NCI-H345 (cell line): ENCODE measurements at places on chromosomes 2 and 18.

- DNase-seq: no peak
These were observed 48.9 kb downstream of the ZNF385B start for GRCh38 chr2:179812501-179812900.

GRCh38 chr2:207164006-207164831, 1.5 kb downstream of the KLF7 start:
- DNase-seq: no peak

DNA sequence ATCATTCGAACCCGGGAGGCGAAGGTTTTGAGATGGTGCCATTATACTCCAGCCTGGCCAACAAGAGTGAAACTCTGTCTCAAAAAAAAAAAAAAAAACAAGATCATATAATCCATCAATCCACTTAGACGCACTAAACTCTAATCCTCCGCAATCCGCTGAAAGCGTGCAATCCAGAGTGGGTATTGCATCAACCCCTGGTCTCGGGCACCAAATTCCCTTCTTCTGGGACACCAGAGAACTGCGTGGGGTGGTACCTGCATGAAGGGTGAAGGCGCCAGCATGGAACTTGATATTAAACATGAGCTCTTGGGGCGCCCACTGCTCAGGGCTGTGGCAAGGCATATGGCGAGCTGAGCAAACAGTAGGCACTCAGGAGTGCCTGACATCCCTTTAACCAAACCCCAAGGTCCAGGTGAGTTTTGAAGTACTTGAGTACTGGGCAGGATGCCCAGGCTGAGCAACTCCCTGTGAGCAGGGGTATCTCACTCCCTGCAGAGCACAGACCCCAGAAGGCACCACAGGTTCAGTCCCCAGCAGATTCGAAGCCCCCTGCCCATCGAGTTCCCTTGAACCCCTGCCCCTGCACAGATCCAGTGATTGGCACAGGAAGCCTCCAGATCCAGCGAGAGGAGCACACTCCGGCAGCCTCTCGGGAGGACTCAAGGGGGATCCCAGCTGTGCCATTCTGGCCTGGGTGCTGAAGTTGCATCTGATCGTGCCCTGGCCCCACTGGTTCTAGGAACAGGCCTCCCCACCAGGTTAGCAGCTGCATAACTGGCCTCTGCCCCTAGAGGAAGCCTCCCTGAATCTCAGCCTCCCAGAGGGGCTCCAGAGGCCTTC, 8.0 kb downstream of the ALPI start:
- DNase-seq: no peak

DNA sequence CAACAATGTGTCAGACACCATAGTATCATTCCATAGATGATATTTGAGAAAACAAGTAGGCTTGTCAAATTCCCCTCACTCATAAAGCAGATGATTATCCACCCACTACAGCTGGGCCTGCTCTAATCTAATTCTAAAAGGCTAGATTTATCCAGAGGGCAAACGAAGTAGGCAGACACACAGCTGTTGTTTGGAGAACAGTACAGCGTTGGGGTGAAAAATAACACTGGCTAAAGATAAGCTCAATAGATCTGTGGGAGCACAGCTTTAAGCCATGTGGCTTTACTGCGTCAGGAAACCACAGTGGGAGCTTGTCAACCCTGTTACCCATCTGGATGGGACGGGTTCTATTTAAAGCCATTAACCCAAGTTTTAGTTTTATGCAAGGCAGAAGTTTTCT, 48.9 kb upstream of the COBLL1 start:
- DNase-seq: no peak

DNA sequence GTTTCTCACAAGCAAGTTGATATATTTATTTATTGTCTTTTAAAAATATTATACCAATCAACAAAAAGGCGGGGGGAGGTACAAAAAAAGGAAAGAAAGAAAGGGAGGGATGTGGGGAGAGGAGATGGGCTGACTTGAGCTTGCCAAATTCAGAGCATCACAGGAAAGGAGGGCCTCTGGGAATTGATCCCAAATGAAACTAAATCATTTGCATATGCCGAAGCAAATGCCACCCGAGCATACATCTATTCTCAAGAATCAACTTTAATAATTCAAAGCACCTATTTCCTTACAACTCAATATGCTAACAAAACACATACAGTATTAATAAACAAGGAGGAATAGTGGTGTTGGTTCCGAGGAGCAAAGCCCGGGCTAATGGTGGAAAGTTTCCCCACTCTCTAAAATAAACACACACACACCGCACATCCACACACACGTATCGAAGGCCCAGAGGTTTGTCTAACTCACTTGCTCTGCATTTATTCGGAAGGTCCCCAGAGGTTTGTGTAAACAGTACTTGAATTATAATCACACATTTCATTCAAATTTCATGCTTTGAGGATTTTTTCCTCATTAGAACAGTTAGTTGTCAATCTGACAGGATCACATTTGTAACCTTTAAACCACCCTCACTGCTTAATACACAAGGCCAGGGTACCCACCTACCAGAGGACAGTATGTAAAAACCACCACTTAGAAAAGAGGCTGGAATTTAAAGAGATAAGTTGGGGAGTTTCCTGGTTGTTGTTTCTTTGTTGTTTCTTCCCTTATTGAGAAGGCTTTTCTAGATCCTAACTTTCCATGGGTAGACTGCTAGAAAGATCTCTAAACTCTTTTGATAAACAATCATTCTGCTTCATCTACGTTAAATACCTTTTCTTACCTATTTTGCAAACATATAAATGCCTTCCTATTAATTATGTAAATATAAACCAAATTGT, 264.7 kb downstream of the TCF4 start:
- DNase-seq: no peak

- no peak for DNase-seq
These were observed 133.3 kb downstream of the CAMKMT start for GRCh38 chr2:44495035-44495434.

DNA sequence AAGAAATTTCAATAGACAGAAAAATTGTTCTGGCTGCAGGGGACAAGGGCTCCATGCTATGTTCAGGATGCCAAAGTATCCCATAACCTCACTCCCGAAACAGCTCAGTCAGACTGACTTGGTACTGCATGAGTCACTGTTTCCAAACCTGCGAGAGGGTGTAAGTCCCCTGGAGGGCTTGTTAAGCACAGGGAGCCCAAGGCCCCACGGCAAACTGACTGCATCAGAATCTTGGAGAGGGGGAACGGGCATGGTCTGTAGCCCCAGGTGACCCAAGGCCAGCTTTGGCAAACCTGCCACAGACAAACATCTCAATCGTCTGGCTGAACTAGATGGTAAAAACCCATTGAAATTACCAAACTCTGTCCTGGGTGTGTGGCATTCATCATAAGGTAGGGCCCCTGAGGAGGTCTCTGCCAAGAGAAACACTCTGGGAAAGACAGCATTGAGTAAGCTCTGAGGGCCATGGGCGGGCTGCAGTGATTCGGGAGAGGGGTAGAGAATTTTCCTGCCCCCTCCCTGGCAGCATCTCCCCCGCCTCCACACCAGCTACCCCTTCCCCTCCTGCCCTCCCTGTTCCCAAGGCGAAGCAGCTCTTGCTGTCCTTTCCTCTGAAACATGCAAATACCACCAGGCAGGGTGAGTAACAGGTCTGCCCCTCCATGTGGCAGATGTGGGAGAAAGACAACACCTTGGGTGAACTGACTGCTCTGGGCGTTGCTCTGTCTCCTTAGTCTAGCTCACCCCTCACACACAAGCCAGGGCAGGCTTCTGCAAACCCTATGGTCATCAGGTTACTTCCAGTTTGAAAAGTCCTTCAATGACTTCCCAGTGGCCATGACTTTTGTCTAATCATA, 274.7 kb upstream of the SIX2 start:
- no peak for DNase-seq

DNA sequence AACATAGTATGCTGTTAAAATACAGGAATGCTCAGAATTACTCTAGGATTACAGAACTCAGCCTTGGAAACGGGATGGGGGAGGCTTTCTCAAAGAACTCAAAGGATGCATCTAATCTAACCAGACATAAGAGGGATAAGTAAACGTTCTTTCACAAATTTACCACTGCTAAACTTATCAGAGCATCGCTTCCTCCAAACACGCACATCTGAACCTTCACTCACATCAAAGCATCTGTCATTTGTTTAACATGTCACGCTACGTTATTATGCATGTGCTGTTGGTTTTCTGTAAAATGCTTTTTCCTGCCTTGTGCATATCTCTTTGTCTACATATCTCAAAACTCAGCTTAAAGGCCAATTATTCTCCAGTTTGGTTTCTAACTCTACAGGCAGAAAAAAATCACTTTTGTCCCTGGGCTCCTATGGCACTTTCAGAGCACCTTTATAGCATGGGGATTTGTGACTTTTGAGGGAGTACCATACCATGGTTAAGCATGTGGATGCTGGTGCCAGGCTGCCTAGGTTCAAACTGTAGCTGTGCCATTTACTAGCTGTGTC, 106.7 kb upstream of the FSHR start:
- DNase-seq: peak; percentile 26

GRCh38 chr18:57110290-57110689, 36.6 kb upstream of the BOD1L2 start:
- DNase-seq: no peak

DNA sequence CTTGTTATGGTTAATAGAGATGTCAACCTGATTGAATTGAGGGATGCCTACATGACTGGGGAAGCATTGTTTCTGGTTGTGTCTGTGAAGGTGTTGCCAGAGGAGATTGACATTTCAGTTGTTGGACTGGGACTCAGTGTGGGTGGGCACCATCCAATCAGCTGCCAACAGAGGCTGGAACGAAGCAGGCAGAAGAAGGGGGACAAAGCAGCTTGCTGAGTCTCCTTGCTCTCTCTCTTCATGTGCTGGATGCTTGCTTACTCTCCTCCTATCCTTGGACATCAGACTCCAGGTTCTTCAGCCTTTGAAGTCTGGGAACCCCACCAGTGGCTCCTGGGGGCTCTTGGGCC, 22.2 kb upstream of the SMAD4 start:
- DNase-seq: no peak

DNA sequence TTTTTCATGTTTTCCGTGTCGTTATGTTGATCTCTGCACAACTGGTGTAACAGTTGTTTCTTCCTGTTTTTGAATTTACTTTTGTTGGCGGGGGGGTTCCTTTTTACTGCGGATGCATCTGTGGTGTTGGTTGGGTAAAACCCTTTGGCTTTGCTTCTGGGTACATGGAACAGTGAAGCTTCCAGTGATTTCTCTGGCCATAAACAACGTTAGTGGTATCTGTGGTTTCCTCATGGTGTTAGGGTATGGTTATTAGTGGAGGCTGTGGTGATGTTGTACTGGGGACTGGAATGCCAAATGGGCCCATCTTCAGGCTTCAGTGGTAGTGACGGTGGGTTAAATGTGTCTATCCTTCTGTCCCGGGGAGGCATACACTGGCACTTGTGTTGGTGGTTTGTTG, 285.4 kb upstream of the ZNF804A start:
- no peak for DNase-seq

DNA sequence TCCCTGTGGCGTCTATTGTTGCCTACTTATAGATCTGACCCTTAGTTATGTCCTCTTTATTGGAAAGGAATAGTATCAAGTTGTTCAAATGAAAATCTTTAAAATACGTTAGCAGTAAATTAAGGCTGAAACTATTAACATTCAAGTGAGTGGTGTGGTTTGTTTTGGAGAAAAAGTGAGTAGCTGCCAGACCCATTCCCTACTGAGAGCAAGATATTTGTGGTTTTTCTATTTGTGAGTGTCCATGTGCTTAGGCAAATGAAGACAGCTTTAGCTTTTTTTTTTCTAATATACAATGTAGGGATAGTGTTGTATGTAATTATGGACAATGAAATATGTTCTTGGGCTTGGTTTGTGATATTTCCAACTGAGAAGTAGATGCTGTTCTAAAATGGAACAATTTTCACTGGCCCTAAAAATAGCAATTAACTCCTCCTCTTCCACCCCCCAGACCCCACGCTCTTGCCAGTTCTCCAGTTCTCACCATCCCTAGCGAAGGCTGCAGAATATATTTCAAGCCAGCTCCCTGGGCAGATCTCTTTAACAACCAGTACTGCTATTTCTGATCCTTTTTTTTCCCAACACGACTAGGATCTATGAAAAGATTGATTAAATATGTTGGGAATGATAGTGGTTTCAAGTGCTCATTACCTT, 83.1 kb downstream of the CCDC85A start:
- no peak for DNase-seq

- no peak for DNase-seq
These were observed 213.5 kb downstream of the KIAA1328 start for GRCh38 chr18:37042381-37042780.

DNA sequence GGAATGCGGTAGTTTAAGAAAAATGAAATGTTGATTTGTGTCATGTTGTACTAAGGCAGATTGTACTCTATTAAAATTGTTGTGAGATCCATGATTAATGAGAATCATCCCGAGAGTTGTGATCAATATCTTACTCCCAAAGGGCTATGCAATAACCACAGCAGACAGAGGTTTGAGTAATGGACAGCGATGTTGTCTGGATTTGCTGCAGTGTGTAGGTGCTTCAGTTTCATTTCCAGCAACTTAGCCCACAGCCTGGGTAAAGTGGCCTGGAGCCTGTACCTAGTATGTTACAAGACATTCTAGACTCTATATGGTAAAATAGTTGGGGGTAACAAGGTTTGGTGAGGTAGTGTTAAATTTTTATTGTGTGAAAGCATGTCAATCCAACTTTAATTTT, 794.3 kb upstream of the CDH7 start:
- no peak for DNase-seq
